ENCODE measurements at places on chromosomes 12 and 14.
A peak's percentile ranks its signal among the peaks of the same experiment; 100 is the strongest.

DNA sequence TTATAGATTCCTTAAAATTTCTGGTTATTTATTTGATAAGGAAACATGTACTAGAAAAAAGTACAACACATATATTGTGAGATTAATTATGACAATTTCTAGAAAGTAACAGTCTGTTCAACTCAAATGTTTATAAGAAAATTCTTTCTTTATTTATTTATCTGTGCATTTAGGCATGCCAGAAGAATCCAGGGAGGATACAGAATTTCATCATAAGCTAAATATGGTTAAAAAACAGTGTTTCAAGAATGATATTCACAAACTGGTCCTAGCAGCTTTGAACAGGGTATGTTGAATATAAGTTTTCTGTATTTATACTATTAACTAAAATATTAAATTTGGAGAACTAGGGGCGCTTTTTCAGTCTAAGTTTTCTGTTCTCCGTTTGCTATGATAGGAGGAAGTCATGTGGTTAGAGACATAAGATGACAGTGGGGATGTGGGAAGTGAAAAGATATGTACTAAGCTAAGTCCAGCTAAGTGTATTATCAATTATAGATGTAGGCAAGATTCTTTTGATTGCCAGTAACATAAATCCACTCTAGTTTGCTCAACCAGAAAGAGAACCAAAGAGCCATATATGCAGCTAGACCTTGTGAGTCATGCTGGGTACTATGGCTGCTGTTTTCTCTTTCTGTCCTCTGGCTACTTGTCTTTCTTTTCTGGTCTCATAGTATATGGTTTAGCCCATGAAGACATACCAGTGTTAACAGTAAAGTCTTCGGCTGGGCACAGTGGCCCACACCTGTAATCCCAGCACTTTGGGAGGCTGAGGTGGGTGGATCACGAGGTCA, 39.0 kb downstream of the LRRK2 start:
- DNase-seq: no peak

- no peak for DNase-seq
These were observed 40.2 kb downstream of the TAOK3 start for GRCh38 chr12:118332511-118332910.

DNA sequence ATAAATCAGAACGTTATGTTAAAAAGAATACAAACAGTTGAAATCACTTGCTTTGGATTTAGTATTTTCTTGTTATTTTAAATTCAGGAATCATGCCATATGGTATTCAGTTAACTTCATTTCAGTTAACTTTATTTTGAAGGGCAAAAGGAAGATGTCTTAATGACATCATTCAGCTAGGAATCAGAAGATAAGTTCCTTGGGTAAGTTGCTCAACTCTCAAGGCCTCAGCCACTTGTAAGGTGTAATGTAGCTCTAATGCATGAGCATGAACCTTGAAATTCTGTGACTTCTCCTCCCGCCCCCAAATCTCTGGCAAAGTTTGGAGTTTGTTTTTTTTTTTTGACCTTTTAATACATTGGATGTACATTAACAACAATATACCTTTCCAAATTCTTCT, 42.6 kb downstream of the FRS2 start:
- no peak for DNase-seq

DNA sequence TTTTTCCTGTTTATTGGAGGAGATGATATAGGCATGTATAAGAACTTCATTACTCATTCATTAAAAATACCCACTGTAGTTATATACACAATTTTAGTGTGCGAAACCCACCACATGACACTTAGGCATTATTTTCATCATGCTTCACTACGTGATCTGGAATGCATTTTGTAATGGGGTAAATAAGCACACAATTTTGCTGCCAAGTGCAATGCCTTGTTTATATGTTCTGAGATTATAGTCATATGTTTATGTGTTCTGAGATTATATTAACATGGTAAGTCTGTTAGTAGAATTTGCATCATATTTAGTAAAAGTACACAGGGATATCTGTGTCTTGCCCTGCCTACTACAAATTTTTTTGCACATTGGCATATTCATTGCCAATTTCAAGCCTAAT, 1123.0 kb downstream of the LRFN5 start:
- DNase-seq: no peak

DNA sequence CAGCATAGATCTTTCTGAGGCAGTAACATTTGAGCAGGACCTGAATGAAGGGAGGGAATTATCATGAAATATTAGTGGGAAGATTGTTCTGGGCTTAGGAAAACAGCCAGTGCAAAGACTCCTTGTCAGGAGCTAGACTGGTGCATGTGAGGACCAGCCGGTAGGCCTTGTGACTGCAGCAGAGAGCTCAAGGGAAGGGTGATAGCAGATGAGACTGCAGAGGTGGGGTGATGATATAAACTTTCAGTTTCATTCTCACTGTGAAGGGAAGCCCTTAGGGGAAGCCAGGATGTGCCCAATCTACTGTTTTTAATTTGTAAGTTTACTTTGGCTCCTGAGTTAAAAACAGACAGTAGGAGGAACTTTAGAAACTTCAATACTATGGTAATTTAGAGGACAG, 12.4 kb downstream of the IL22 start:
- no peak for DNase-seq

- DNase-seq: no peak
These were observed 153.2 kb downstream of the C12orf75 start for GRCh38 chr12:105483691-105484090.

- DNase-seq: no peak
These were observed 297.1 kb upstream of the TBX3 start for GRCh38 chr12:114981036-114981435.

DNA sequence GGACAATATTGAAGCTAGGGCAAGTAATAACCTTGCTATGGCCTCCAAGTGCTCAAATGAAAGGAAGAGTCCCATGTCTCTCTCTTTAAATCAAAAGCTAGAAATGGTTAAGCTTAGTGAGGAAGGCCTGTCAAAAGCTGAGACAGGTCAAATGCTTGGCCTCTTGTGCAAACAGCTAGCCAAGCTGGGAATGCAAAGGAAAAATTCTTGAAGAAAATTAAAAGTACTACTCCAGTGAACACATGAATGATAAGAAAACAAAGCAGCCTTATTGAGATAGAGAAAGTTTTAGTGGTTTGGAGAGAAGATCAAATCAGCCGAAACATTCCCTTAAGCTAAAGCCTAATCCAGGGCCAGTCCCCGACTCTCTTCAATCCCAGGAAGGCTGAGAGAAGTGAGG, 84.1 kb upstream of the PLEKHA5 start:
- no peak for DNase-seq

- no peak for DNase-seq
These were observed 1.1 kb downstream of the PHLDA1 start for GRCh38 chr12:76030341-76031080.

- DNase-seq: peak; percentile 71
These were observed 57.2 kb upstream of the RIN3 start for GRCh38 chr14:92456215-92457015.

- no peak for DNase-seq
These were observed 79.2 kb upstream of the NCOR2 start for GRCh38 chr12:124646385-124647230.

DNA sequence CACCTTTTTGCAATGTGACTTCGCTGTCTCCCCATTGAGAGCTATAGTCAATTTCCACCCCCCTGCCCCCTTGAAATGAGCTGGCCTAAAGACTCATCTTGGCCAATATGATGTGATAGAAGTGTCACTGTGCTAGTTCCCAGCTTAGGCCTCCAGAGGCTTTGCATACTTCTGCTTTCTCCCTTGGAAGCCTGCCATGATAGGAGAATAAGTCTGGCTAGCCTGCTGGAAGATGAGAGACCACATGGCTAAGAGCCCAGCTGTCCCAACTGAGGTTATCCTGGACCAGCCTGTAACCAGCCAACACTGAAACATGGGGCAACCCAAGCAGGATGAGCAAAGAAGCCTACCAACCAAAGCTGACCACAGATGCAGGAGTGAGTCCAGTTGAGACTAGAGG, 196.9 kb downstream of the GRIN2B start:
- no peak for DNase-seq

GRCh38 chr14:99688210-99688581, 4.1 kb downstream of the CYP46A1 start:
- no peak for DNase-seq

DNA sequence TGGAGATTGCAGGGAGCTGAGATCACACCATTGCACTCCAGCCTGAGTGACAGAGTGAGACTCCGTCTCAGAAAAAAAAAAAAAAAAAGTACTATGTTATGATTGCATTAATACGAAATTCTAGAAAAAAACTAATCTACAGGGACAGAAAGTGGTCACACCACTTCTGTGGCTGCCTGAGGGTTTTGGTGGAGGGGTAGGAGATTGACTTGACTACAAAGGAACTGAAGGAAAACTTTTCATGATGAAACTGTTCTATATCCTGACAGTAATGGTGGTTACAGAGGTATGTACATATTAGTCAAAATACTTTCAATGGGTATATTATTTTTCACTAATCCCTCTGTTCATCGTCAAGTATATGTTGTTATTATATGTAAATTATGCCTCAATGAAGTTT, 42.1 kb downstream of the FOXN3 start:
- no peak for DNase-seq

- no peak for DNase-seq
These were observed 2.0 kb upstream of the CACNB3 start for GRCh38 chr12:48816143-48816854.

GRCh38 chr12:100661300-100661951, 87.9 kb downstream of the GAS2L3 start:
- DNase-seq: no peak

DNA sequence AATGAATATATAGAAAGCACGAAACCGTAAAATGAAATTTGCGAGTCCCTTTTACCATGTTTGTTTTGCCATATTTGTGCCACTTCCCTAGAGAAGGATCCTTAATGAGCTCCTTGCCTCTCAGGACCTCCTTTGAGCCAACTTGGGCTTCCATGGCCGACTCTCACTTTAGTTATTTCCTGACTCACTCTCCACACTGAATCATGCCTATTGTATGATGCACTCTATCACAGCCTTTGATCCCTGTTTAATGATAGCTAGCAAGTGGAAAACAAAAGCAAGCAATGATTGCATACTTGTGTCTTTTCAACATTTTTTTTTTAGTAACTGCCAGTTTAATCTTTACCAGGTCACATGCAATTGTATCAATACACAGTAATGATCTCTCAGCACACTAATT, 153.2 kb downstream of the CCER1 start:
- DNase-seq: peak; percentile 6

DNA sequence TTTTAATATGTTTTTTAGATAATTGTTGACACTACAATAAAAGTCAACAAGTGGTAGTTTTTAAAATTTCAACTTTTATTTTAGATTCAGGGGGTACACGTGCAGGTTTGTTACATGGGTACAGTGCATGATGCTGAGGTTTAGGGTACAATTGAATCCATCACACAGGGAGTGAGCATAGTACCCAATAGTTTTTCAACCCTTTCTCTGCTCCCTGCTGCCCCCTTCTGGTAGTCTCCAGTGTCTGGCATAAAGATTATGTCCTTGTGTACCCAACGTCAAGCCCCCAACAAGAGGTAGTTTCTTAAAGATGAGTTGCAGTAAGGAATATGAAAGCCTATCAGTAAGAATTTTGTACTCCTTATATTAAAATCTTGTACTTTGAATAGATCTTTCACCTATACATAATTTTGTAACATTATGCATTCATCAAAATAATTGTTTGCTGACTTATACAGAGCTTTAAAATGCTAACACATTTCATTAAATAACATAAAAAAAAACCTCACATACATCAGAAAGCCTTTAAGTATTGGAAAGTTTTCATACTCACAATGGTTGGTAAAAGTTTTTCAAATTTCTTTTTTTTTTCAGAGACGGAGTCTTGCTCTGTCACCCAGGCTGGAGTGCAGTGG, 5.4 kb upstream of the RALGAPA1 start:
- no peak for DNase-seq

- no peak for DNase-seq
These were observed 180.1 kb downstream of the DUSP6 start for GRCh38 chr12:89172224-89172623.

- no peak for DNase-seq
These were observed 39.4 kb downstream of the SH2B3 start for GRCh38 chr12:111444925-111445725.

DNA sequence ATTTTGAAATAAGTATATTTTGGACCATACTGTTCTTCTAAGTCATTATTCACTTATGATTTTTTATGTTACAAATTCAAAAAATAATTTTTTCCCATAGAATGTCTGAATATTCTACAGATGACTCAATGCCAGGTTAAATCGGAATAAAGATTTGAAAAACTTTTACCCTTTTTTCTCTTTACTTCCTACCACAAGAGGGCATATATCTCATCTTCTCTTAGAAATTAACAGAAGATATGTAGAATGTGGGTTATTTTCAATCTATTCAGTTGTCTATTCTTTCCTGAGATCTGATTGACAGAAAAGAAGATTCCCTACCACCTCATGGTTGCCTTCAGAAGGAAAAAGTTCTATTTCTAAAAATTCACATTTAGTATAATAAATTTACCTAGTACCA, 53.0 kb upstream of the KITLG start:
- DNase-seq: no peak

DNA sequence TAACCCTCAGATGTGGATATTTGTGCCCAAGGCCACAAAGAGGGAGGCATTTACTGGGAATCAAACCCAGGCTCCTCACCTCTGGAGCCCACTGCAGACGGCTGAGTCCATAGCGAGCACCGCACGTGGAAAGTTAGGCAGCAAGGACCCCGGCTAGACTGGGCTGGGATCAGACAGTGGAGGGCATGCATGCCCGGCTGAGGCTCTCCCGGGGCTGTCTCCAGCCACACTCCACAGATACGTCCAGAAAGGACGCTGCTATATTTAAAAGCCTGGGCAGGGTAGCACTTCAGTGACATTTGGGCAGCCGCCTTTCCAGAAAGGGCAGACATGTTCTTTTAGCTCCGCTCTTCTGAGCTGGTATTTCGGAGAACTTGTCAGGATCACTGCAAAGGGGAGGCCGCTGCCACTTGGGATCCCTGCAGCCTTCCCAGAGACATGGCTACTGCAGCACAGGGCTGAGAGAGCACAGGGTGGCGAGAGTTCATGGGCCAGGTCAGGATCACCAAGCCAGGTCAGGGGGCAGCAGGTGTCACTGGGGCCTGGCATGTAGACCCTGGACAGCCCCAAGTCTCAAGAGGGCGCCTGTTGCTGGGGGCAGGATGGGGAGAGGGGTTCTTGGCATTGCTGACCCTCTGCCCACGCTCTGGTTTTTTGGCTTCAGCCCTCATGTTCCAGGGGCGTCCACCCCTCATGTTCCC, 121.7 kb downstream of the PHETA1 start:
- no peak for DNase-seq

GRCh38 chr14:92340931-92341330, 18.0 kb downstream of the SLC24A4 start:
- DNase-seq: no peak

DNA sequence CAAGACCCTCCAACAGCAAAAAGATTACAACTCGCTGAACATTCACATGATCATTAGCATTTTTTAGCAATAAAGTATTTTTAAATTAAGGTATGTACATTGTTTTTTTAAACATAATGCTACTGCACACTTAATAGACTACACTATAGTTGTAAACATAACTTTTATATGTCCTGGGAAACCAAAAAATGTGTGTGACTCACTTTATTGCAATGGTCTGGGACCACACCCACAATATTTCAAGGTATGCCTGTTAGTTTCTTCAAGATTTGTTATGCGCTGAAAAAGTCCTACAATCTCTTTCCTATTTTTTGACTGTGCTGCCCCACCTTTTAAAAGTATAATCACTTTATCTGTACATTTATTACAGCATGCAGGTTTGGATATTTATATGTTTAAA, 30.4 kb upstream of the PCNX4 start:
- DNase-seq: no peak

- no peak for DNase-seq
These were observed 66.7 kb downstream of the DHRS2 start for GRCh38 chr14:23702656-23703426.

GRCh38 chr12:105225505-105226015, 10.4 kb downstream of the APPL2 start:
- DNase-seq: no peak
